ENCODE measurements at places on chromosomes 3 and 15.

DNA sequence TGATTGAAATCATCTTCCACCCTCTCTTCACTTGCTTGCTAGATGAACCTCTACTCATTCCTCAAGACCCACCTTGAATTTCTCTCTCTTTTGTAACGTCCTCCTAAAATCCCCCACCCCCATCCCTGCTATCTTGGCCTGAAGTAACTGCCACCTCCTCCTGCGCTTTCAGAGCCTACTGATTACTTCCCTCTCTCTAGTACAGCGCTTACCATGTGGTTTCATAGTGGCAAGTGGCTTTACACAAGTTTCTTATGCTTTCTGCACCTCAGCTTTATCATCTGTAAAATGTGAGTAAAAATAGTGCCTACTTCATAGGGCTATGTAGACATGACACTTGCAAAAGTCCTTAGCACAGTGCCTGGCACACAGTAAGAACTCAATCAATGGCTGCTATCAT, 28.7 kb upstream of the DAZL start:
- no peak for DNase-seq

- DNase-seq: no peak
Observed at GRCh38 chr3:72134989-72135451, 350.1 kb upstream of the PROK2 start.

DNA sequence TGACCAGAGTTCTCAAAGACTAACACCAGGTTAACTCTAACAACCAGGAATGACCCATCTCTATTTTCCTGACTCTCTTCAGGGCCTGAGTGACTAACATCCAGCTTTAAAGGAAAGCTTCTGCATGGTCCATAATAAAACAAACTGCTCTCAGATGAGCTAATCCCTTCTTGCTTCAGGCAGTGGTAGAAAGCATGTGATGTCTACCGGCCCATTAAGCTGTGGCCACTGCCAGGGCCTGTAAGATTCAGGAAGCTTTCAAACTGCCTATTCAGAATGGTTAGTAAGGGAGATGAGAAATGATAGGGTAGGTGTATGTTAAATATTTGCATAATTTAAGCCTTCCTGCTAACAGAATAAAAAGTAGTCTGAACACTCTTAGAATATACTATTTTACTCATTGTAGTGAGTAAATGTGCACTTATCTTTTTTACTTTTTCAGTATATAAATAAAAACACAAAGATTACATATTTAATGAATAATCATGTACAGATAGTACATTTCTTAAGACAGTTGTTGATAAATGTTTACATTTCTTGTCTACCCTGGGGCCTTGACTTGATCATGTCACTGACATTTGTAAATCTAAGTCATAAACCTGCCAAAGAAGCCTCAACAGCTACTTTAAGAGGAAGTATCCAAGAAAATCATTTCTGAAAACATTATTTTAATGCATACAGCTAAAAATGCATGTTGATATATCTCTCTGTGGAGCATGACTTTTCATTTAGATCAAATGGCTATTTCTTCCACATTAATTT, 222.0 kb downstream of the MCTP2 start:
- no peak for DNase-seq

DNA sequence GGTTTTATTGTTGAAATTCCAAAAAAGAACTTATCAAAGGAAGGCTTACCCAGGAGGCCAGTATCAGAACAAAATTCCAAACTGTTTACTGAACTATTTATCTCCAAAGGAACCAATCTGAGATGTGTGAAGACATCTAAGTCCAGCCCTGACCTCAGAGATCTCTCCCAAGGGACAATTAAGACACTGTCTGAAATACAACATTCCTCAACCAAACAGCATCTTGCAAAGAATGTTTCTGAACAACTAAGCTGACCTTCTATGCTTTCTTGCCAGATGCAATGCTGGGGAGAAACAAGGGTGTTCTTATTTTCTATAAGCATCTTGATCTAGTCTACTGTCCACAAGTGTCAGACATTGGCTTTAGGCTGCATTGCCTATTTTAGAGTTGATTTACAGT, 13.6 kb downstream of the PDZRN3 start:
- DNase-seq: no peak

GRCh38 chr3:168002786-168003368, 92.8 kb downstream of the GOLIM4 start:
- DNase-seq: no peak

DNA sequence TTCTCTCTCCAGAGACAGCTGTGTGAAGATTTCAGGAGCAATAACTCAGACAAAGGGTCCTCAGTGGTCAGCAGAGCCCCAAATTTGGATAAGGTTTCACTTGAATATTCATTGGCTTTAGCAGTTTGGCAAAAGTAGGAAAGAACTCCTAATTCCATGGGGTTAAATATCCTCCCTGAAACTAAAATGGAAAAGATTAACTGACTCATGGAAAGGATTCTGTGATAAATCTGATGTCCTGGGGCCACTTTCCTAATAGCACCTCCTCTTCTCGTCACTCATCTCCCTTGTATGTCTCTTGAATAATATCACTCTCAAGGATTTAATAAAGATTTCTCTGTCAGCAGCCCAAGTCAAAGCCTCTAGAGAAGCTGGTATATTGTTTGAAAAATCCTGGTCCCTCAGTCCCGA, 33.3 kb upstream of the TBC1D23 start:
- no peak for DNase-seq

- DNase-seq: no peak
Observed at GRCh38 chr3:144429719-144430121, 458.1 kb downstream of the DIPK2A start.

DNA sequence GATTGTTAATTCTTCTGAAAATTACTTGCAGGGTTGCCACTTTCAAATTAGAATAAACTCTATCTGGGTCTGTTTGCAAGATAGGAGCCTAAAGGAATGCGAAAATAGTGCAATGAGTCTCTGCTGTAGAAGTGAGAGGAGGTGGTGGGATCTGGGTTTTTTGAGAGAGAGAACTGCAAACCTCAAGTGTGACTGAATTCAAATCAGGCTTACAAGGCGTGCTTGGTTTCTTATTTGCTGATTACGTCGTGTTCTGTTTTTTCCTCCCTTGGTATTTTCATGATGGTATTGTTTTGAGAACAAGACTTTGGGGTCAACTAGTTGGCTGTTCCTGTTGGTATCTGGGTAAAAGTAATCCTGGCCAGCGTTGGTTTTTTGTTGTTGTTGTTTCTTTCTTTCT, 490.9 kb upstream of the CFAP20DC start:
- no peak for DNase-seq

- no peak for DNase-seq
Observed at GRCh38 chr3:105950881-105951600, 82.2 kb upstream of the CBLB start.

DNA sequence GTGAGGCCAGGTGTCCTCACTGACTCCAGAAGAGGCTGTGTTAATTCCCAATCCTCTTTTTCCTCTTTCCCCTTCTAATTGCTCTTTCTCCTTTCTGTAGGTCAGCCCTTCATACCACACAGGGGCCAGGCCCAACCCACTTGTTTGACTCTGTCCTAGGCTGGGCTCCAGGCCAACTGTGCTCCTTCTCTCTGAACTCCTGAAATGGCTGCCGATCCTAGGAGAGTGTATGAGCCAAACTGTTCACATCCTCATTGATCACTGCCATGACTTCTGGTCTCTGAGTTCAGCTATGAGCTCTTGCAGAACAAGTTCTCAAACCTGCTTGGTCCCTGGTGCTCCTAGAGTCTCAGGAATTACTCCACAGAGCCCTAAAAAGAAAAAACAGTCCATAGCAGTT, 145.1 kb downstream of the VGLL4 start:
- DNase-seq: no peak

DNA sequence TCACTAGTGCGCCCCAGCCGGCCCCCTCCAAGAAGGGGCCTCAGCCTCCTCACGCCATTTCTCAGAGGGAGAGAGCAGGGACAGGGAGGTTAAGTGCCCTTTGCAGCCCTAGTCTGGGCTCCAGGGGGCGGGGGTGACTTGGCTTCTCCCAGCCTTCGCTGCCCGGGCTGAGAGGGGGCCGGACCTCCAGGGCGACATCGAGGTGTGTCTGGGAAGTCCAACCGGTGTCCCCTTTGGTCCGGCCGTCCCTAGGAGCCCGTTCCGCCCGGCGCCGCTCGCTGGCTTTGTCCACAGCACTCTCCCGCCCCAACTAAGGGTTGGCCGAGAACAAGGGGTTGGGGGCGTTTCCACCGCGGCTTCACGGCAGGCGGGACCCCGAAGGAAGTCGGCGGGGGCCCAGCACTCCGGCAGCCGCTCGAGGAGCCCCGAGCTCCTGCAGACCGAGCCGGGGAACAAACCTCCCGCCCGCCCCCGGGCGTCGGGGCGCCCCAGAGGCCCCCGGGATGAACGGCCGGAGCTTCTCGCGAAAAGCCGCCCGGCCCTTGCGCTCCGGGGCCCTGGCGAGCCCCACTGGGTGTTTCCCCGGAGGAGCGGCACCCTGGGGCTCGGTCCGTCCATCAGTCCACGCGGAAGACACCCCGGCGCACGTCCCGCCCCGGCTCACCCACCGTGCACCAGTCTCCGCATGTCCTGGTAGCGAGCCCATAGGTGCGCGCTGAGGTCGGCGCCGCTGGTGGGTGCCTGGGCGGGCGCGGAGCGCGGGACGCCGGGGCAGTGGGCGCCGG, 627 bp downstream of the NT5DC2 start:
- DNase-seq: no peak

- DNase-seq: no peak
Observed at GRCh38 chr15:71259866-71260265, 144.6 kb downstream of the THSD4 start.

DNA sequence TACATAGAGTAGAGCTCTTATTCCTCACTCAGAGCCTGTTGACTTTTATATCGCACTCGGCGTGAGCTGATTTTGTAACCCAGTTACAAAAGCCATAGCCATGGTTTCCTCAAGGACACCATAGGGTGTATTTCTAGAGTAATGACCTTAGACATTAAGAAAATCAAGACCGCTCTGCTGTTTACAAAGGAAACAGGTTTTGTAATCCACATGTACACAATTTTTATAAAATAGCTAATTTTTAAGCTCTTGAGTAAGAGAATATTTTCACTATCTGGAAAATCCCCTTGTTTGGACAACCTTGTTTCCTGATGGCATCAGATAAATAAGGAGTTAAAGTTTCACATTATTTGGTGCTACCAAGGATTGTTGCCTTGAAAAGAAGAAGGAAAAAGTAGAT, 104.7 kb downstream of the PGPEP1L start:
- no peak for DNase-seq

DNA sequence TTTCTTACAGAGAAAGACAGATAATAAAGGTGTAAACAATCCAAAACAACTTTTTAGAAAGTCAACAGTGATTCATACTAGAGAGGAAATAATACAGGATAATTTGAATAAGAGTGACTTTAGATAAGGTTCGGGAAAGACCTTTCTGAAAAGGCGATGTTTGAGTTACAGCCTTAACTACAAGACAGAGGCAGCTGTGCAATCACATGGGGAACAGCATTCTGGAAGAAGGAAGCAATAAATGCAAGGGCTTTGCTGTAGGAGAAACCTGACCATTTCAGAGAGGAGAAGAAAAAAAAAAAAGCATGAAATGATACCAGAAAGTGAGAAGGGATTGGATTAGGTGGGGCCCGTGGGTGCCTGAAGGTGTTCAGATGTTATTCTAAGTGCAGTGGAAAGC, 200.6 kb upstream of the ATP11B start:
- no peak for DNase-seq

- DNase-seq: no peak
Observed at GRCh38 chr15:77772641-77773402, 140.1 kb upstream of the LINGO1 start.

DNA sequence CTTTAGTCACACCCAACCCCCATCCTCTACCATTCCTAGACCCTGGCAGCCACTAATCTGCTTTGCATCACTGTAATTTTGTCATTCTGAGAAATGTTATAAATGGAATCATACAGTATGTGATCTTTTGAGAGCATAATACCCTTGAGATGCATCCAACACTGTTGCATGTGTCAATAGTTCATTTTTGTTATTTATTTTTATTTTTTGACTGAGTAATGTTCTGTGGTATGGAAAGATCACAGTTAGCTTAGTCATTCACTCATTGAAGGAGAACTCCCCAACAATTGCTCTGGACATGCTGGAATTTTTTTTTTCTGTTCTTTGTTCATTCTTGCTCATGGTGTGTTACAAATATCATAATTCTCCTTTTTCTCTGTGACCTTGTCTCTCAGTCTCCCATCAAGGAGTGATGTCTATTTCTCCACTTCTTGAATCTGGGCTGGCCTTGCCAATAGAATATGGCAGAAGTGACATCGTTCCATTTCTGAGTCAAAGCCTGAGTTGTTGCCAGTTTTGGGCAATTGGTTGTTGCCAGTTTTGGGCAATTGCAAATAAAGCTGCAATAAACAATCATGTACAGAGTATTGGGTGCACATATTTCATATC, 6.8 kb upstream of the ADPGK start:
- no peak for DNase-seq

GRCh38 chr15:40064231-40064894, 25.4 kb upstream of the SRP14 start:
- no peak for DNase-seq

GRCh38 chr3:24639061-24639460, 144.4 kb upstream of the THRB start:
- DNase-seq: no peak

GRCh38 chr3:52104684-52105640, 48.6 kb upstream of the DUSP7 start:
- no peak for DNase-seq

DNA sequence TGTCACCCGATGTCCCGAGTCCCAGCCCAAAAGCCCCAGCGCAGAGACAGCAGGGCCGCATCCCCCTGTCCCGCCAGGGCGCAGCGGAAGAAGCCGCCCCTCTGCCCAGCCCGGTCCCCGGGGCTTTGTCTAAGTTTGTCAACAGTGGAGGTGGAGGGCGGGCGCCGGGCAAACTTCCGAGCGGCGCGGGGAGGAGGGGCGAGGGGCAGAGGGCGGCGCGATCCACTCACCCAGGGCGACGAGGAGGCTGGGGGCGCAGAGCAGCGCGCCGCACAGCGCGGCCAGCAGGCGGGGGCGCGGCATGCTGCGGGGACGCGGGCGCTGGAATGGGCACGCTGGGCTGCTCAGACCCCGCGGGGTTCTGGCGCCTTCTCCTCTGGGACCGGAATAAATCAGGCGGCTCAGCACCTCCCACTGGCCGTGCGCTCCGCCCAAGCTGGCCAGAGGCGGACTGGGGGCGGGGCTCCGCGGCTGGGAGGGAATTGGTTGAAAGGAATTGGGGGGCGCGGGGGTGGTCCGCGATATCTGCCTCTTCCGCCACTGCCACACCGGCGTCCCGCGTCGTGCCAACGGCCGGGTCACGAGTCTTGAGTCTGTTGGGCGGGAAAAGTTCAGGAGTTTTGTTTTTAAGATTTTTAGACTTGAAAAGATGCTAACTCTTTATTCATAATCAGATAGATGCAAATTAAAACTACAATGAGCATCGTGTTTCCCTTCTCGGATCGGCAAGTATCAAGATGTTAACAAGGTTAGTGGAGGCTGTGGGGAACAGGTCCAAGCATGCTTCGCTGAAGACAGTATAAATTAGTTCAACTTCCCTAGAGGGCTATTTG, at the start of gene MFGE8:
Gene MFGE8 (minus strand): TSS at position 363 of the 833 bp plus-strand sequence. CDS start 60 bp downstream, at position 303.
- no peak for DNase-seq

DNA sequence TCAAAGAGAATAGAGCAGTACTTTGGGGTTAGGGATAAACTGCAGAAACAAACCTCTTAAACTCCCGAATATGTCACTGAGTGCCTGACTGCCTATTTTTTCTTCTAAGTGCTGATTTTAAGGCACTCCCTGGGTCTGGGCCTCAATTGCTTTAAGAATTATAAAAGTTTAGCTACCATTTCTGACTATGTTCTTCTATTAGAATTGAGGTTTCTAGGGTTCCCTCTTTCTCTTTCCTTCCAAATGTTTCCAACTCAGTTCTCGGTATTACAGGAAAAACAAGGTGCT, 28.9 kb downstream of the PLS1 start:
- no peak for DNase-seq
